ENCODE measurements at places on chromosomes 6 and 20. TPM values are rescaled to one million over a fixed set of nuclear protein-coding genes. Genes with fewer than 3 reads are reported as not detected.

GRCh38 chr6:67200626-67201403 is 1434.3 kb upstream of the ADGRB3 start:
- DNase-seq: peak; percentile 59

- DNase-seq: no peak
Measured at GRCh38 chr6:10561611-10562199, 40.6 kb downstream of the GCNT2 start.

Gene FAXC
- total RNA-seq: 8.0 TPM

- no peak for DNase-seq
Measured at GRCh38 chr6:36826520-36827227, 12.6 kb downstream of the CPNE5 start.

- no peak for DNase-seq
Measured at GRCh38 chr6:140711019-140711613, 1336.7 kb upstream of the CITED2 start.

- DNase-seq: no peak
Measured at GRCh38 chr6:69487688-69488087, 309.1 kb downstream of the LMBRD1 start.

All from chondrocyte (in vitro differentiated cells).